ENCODE measurements at places on chromosomes 1 and 21. TPM values are rescaled to one million over a fixed set of nuclear protein-coding genes. Genes with fewer than 3 reads are reported as not detected.

Gene HRNR
- not detected for total RNA-seq

Gene PROK1
- total RNA-seq, result not detected

Gene CD5L
- total RNA-seq, result not detected

GRCh38 chr1:108082738-108083562 lies 117.2 kb downstream of the SLC25A24 start:
- DNase-seq, result no peak

DNA sequence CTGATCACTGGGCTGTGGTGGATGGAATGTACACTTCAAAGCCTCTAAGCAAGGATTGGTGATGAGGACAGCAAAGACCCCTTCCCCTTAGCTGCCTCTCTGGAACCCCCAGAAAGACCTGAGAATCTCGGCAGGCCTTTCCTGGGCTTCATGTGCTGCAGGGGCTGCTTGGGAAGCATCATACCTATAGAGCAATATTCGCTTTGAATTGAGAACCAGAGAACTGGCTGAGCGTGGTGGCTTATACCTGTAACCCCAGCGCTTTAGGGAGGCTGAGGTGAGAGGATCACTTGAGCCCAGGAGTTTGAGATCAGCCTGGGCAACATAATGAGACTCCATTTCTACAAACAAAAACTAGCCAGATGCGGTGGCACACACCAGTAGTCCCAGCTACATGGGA lies 22.0 kb downstream of the CSF1 start:
- peak; percentile 39 for DNase-seq

- no peak for DNase-seq
Measured at GRCh38 chr1:46613661-46614603, 2.7 kb downstream of the MOB3C start.

DNA sequence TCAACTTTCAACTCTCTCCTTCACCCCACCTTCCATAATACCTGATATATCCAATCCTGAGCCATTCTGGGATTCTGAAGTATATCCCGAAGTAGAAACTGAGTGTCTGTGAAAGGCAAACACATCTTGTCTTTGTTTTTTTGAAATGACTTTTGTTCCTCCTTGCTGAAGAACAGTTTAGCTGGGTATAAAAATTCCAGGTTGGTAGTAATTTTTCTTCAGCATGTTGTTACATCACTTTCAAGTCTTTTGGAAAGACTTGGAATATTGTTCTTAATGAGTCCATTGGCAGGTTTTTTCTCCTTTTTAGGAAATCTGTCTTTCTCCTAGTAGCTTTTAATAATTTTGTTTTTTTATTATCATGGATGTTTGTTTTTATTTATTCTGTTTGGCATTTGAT lies 32.7 kb downstream of the CRYAA start:
- DNase-seq, result no peak

- DNase-seq, result peak; percentile 85
Measured at GRCh38 chr1:30782361-30783255, 25.0 kb upstream of the LAPTM5 start.

- DNase-seq, result no peak
Measured at GRCh38 chr1:205477759-205478247, 22.0 kb upstream of the BLACAT1 start.

DNA sequence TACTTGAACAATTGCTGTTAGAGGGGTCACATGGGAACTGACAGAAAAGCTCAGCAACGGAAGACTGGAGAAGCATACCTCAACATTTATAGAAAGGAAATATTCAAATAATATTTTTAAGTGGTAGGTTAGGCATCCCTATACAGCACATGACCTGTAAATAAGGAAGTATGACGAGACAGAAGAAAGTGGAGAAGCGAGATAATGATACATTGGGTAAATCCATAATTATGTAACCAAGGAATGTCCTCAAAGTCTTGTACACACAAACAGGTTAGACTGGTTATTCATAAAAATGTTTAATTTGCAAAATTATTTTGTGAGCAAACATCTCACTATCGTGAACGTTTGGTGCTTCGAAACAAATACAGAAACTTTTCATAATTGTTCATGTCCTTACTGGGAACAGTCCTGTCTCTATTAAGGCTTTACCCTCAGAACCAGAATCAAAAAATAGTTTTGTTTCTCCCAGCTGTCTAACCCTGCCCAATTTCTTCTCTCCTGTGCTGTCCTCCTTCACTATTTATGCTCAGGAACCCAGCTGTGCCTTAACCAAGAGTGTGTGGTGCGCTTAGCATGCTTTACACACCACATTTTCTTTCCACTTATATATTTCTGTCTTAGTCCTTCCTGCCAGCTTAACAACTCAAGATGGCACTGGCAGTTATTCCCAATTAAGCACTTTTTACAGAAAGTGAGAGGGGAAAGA lies 10.2 kb downstream of the KMO start:
- DNase-seq, result no peak

DNA sequence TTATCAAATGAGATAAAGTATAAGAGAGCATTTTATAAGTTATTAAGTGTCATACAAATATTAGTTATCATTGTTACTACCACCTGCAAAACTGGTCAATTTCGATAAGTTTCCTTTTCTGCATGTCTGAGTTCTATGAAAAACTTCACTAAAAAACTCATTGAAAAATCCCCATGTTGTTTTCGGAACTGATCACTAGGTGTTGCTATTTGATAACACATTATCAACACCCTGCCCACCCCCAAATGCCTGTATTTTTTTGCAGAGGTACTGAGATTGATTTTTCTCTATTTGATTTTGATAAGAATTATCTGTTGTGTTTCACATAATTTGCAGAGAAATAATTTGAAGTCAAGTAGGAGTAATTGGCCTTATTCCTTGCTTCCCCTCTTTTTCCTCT lies 22.1 kb upstream of the DISP1 start:
- DNase-seq, result no peak

- no peak for DNase-seq
Measured at GRCh38 chr1:59803458-59804038, 11.2 kb upstream of the HOOK1 start.

- no peak for DNase-seq
Measured at GRCh38 chr1:27602462-27603308, 1.3 kb downstream of the AHDC1 start.

DNA sequence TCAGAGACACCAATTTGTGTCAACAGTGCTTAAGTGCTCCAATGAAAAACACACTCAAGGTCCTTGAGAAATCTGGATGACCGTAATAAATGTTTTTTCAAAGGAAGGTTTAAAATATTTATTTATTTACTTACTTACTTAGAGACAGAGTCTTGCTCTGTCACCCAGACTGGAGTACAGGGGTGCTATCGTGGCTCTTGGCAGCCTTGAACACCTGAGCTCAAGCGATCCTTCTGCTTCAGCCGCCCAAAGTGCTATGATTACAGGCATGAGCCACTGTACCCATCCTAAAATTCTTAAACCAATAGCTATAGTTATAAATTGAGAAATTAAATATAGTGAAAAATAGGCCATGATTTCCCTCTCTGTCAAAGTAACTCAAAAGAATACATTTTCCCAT lies 17.3 kb upstream of the ERICH3 start:
- no peak for DNase-seq

Measured in activated CD8-positive, alpha-beta memory T cell treated with anti-CD3 and anti-CD28 coated beads, Interleukin-2, amount 10 ng/mL, durations not matched to agents 7 days and 5 days (primary cell).